ENCODE measurements at places on chromosomes 7 and 10. TPM values are rescaled to one million over a fixed set of nuclear protein-coding genes. Genes with fewer than 3 reads are reported as not detected.

GRCh38 chr7:132590162-132590561 lies 13.9 kb upstream of the PLXNA4 start:
- no peak overlapping the region for H3K27ac ChIP-seq
- peaks cover 5% of the 10 kb centered on the region for H3K4me1 ChIP-seq
- H3K4me3 ChIP-seq, result no peak overlapping the region
- DNase-seq, result peak; percentile 57
- no peaks in the 10 kb centered on the region for H3K36me3 ChIP-seq

GRCh38 chr10:22723783-22724182 lies 9.4 kb upstream of the PIP4K2A start:
- H3K27me3 ChIP-seq, result no peaks in the 10 kb centered on the region
- H3K4me3 ChIP-seq, result no peak overlapping the region
- H3K27ac ChIP-seq, result no peak overlapping the region
- DNase-seq, result no peak
- no peaks in the 10 kb centered on the region for H3K4me1 ChIP-seq

- no peak for DNase-seq
- H3K27ac ChIP-seq, result no peak overlapping the region
- peaks cover 19% of the 10 kb centered on the region for H3K4me1 ChIP-seq
- peaks cover 26% of the 10 kb centered on the region for H3K27me3 ChIP-seq
These were observed 274 bp downstream of the PITX3 start for GRCh38 chr10:102241032-102241443.

DNA sequence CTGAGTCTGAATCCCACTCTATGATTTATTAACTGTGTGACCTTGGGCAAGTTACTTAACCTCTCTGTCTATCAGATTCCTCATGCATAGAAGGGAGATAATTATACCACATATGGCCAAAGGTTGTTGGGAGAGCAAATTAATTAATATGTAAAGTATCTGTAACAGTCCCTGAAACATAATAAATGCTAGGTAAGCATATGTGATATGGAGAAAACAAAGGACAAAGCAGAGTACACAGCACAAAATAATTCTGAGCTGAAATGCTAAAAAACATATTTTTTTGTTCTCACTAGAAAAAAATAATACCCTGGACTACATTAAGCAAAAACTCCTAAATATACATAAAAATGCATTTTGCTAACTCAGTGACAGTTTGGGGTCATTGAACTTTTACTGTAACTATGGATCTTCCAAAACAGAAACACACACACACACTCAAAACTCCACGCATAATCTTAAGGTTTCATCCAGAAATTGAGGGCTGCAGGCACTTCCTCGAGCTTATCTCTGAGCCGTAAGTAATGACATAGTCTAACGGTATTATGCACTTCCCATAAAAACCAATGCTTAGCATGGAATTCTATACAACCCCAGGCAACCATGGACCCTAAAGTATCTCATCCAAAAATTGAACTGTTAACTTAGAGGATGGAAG lies 201.7 kb upstream of the PTN start:
- peaks cover 3% of the 10 kb centered on the region for H3K4me1 ChIP-seq
- no peak for DNase-seq
- no peaks in the 10 kb centered on the region for H3K36me3 ChIP-seq
- no peak overlapping the region for H3K27ac ChIP-seq

DNA sequence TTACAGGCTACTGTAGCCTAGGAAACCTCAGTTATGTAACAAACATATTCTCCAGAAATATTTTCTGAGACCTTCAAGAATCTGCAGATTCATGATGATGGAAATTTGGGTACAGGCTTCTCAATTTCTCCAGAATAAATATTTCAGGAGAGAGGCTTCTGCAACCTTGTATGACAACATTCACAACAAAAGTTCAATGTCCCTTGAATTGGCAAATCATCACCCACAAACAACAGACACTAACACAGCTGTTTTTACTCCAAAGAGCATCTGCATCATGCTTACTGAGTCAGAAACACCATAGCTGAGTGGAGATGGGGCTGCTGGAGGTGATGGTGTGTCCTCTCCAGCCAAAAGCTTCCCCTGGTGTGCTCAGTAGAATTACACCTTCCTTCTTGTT lies 9.3 kb upstream of the COBL start:
- no peaks in the 10 kb centered on the region for H3K36me3 ChIP-seq
- no peak overlapping the region for H3K27ac ChIP-seq
- no peak for DNase-seq
- no peaks in the 10 kb centered on the region for H3K4me1 ChIP-seq
- H3K4me3 ChIP-seq, result no peak overlapping the region

PSAP gene
- 1,120 TPM for total RNA-seq

PRXL2A gene
- total RNA-seq, result 24.3 TPM

SLC25A28 gene
- total RNA-seq, result 38.0 TPM

Data from astrocyte (in vitro differentiated cells and primary cell).